ENCODE measurements at places on chromosomes 5 and 9.

GRCh38 chr9:81335879-81336421, 353.4 kb downstream of the TLE1 start:
- DNase-seq = no peak

DNA sequence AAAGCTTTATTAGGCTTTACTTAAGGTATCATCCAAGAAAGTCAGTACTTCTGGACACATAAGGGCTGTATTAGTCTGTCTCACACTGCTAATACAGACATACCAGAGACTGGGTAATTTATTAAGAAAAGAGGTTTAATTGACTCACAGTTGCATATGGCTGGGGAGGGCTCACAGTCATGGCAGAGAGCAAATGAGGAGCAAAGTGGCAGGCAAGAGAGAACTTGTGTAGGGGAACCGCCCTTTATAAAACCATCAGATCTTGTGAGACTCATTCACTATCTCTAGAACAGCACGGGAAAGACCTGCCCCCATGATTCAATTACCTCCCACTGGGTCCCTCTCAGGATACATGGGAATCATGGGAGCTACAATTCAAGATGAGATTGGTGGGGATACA, 49.2 kb upstream of the SLC44A1 start:
- DNase-seq = no peak

- DNase-seq = no peak
Observed at GRCh38 chr5:7616897-7617296, 221.0 kb downstream of the ADCY2 start.

DNA sequence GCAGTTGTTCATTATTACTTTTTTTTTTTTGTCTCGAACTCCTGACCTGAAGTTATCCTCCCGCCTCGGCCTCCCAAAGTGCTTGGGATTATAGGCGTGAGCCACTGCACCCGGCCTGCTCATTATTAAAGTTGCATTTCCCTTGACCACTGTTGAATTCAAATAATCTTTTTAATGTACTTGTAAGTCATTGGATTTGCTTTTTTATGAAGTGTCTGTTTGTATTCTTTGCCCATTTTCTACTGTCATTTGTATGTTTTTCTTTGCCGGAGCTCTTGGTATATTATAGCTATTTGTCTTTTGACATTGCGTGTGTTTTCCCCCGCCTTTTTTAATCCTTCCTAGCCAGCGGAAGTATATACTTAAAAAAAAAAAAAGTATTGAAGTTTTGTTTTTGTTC, 22.0 kb downstream of the LRRTM2 start:
- DNase-seq = no peak

DNA sequence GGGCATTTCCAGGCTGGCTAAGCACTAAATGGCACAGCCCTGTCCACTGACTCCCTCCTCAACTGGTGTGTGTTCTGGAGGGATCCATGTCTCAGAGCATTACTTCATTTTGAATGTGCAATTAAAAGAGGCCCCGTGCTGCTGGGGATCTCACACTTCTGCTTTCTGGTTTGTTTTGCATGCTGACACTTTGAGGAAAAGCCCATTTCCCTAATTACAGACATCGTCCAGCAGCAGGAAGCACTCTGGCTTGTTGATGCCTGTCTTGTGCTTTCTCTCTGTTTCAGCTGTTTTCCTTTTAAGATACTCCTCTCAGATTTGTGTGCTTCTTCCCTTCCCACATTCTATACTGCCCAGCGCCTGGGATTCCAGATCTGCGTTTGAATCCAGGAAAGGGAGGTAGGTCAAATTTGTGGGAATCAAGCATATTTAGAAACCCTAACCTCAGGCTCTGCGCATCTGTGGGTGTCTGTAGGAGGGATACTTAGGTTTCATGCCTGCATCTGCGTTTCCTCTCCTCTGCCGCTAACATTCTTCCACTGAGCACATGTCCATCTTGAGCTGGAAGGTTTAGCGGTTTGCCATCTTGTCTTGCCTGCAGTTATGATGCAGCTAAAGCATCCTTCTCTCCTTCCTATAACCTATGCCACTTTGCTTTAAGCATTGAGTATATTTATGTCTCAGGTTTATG, 25.7 kb downstream of the SYK start:
- no peak for DNase-seq

DNA sequence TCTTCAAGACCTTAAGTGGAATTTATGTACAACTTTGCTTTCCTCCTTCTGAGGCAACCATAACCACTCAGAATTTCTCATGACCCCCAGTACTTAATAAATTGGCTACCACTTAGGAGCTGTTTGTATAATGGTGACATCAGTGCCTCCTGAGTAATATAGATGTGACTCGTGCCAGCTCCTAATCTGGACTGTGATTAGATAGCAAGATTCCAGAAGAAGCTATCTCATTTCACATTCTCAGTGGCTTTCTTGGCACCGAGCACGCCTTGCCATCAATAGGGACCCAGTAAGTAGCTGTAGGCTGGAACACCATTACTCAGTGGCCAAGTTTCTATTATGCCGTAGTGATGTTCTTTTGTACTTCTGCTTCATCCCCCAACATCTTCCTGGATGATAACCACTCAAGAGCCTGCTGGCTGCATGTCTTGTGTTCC, 228.8 kb downstream of the CD180 start:
- no peak for DNase-seq

GRCh38 chr9:19999491-20000057, 210.7 kb upstream of the SLC24A2 start:
- DNase-seq = no peak

GRCh38 chr9:84781458-84781857, 111.9 kb downstream of the NTRK2 start:
- no peak for DNase-seq

DNA sequence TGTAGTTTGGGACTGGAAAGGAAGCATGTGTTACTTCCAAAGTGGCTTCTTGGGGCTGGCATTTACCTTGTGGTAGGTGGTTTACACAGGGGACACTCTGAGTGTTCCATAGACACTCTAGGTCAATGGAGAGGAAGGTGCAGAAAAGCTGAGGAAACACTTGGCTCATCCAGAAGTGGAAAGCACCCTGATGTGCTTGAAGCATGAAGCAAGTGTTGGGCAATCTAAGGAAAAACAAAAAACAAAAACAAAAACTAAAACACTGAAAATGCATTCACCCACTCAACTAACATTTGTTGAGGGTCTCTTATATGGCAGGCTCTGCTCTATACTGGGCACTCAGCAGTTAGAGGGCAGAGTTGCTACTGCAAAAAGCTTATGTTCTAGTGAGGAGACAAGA, 2.9 kb upstream of the ERAP2 start:
- no peak for DNase-seq

- DNase-seq = no peak
Observed at GRCh38 chr9:137436761-137437600, 4.2 kb downstream of the ENTPD8 start.

GRCh38 chr5:54769072-54769471, 216.3 kb downstream of the ESM1 start:
- DNase-seq = no peak

DNA sequence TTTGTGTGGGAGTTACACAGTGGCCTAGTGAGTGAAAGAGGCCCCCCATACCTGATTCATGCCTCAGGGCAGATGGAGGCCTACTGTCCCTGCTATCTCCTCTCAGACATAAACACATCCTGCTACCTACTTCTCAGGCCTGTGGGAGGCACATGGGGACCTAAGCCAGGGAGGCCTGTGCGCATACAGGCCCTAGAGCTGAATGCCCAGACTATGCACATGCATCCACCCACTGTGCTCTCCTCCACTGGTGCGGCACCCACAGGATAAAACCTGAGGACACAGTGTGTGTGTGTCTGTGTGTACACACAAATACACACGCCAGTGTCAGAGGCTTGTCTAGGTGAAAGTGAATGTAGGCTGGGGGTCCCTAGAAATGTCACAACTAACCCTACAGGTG, 1.4 kb downstream of the PAX5 start:
- DNase-seq = no peak

- no peak for DNase-seq
Observed at GRCh38 chr9:28961623-28962022, 1388.3 kb upstream of the C9orf72 start.

DNA sequence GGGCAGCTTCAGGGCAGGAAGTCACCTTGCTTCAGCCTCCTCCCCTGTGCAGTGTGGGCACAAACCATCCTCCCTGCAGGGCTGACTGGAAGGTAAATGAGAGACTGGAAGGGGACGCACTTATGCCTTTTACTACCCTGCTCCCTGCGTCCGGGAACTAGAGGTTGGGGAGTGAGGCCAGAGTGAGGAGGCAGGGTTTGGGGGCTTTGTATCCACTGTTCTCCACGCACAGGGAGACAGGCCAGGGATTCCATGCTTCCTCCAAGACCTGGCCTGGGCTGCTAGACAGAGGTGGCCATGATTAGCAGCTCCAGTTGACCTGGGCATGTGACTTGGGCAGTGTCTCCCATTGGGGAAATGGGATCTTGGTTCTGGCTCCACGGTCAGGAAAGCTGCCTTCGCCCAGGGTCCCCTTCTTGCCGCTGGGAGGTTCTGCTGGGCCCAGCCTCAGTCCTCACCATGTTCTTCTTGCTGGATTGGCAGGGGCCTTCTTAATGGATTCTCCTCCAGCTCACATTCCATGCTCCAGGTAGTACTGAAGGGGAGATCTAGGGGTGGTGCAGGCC, 37.0 kb upstream of the PSD2 start:
- no peak for DNase-seq

DNA sequence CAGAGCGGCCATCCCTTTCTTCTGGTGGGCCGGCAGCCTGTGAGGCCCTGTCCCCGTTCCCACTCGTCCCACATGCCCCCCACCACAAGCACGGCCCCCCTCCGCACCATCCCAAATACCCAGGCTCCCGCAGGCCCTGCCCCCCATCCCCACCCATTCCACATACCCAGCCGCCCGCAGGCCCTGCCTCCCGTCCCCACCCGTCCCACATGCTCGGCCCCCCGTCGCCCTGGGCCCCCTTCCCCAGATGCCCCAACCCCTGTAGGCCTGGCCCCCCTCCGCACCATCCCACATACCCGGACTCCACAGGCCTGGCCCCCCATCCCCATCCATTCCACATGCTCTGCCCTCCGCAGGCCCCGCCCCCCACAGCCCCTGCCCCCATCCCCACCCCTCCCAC, 11.5 kb downstream of the SLC6A19 start:
- no peak for DNase-seq

DNA sequence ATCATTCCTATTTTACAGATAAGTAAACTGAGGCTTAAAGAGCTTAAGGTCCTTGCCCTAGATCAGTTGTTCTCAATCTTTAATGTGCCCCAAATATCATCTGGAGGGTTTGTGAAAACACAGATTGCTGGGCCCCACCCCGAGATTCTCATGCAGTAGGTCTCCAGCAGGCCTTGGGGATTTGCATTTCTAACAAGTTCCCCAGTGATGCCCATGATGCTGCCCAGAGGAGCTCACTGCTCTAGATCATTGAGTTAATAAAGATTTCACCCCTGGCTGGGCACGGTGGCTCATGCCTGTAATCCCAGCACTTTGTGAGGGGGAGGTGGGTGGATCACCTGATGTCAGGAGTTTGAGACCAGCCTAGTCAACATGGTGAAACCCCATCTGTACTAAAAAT, 42.8 kb upstream of the RAD23B start:
- no peak for DNase-seq

GRCh38 chr9:113228130-113228665, 6.9 kb downstream of the SLC31A1 start:
- no peak for DNase-seq

Measured in activated CD4-positive, alpha-beta T cell treated with anti-CD3 and anti-CD28 coated beads, Interleukin-2, amount 50 U/mL, for 4 hours (primary cell).